Kidney (tissue), 22 donors: ENCODE measurements at places on chromosomes 11 and 22. TPM values are rescaled to one million over a fixed set of nuclear protein-coding genes. Genes with fewer than 3 reads are reported as not detected.

DNA sequence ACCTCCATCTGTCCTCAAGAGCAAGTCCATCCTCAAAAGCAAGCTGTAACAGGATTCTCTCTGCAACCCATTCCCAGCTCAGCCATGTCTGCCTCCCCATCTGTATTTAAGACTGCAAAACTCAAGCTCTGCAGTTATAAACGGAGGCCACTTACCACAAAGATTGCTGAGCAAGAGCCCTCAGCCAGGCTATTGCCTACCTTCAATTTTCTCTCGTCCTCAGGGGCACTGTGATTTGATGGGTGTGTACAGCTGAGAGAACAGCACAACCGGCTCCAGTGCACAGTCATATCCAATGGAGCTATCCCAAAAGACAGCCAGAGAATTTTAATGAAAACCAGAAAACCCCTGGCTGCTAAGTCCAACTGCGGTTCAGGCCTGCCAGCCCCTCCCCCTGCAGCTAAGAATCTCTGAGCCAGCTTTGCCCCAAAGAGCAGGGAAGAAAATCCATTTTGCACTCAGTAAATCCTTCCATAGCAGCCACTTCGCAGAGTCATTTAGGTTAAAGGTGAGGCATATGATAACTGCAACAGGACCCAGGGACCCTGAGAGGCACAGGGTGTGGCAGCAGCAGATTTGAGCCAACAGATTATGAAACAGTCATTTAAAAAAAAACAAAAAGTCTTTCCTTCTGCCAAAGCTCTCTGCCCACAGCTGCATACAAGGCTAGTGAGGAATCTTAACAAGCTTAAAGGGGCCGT, 37.6 kb downstream of the RAB30 start:
- no peaks in the 10 kb centered on the region for H3K36me3 ChIP-seq
- H3K27me3 ChIP-seq = no peaks in the 10 kb centered on the region
- H3K4me3 ChIP-seq = no peak overlapping the region
- DNase-seq = no peak
- no peak overlapping the region for H3K27ac ChIP-seq
- no peaks in the 10 kb centered on the region for H3K4me1 ChIP-seq

OR10G4 gene
- not detected for total RNA-seq

- no peak overlapping the region for H3K4me3 ChIP-seq
- H3K36me3 ChIP-seq = no peaks in the 10 kb centered on the region
- H3K4me1 ChIP-seq = no peaks in the 10 kb centered on the region
- no peaks in the 10 kb centered on the region for H3K27me3 ChIP-seq
- no peak overlapping the region for H3K27ac ChIP-seq
Measured at GRCh38 chr11:19735157-19735908, 22.7 kb downstream of the NAV2 start.

GRCh38 chr11:103619480-103619879, 417.0 kb upstream of the DDI1 start:
- no peak for DNase-seq
- H3K4me3 ChIP-seq = no peak overlapping the region
- H3K27me3 ChIP-seq = no peaks in the 10 kb centered on the region
- no peak overlapping the region for H3K27ac ChIP-seq

GRCh38 chr22:38481871-38482332, 14.0 kb downstream of the KDELR3 start:
- H3K27me3 ChIP-seq = no peaks in the 10 kb centered on the region
- H3K27ac ChIP-seq = no peak overlapping the region
- no peak overlapping the region for H3K4me3 ChIP-seq
- DNase-seq = peak; percentile 61

DNA sequence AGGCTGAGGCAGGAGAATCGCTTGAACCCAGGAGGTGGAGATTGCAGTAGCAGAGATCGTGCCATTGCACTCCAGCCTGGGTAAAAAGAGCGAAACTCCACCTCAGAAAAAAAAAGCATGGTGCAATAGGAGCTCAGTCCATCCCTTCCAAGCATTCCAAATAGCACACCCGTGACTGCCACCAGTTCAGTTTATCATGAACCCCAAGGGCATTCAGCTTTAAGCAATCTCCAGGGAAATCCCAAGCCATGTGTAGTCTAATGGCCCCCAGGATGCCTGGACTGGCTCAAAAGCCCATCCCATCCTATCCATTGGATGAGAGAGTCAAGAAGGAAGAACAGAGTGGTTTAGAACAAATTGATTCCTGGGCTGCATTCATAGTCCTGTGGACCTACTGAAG, 16.2 kb downstream of the MICAL3 start:
- H3K27me3 ChIP-seq = no peaks in the 10 kb centered on the region
- H3K27ac ChIP-seq = no peak overlapping the region
- no peak overlapping the region for H3K4me3 ChIP-seq
- H3K36me3 ChIP-seq = no peaks in the 10 kb centered on the region
- no peaks in the 10 kb centered on the region for H3K4me1 ChIP-seq

- peaks cover 6% of the 10 kb centered on the region for H3K27me3 ChIP-seq
- H3K27ac ChIP-seq = no peak overlapping the region
- H3K4me3 ChIP-seq = no peak overlapping the region
- H3K4me1 ChIP-seq = no peaks in the 10 kb centered on the region
- DNase-seq = no peak
Measured at GRCh38 chr11:114228435-114229411, 67.5 kb upstream of the NNMT start.

DNA sequence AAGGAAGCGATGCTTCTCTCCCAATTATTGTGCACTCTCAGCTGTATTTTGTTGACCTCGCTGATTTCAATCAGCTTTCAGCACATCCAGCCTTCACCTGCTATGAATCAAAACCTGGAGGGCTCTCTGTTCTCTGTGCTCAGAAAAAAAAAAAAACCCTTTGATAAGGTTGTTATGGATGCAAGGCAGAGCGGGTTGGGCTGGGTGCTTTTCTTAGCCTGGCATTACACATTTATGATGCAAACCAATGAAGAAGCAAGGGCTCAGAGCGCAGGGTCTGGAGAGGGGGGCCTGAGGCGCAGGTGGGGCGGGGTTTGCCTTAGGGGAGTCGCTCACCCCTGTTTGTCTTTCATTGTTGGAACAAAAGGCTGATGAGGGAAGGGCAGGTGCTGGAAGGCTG, 86.0 kb upstream of the CADM1 start:
- no peak overlapping the region for H3K4me3 ChIP-seq
- H3K36me3 ChIP-seq = no peaks in the 10 kb centered on the region
- no peak for DNase-seq

- DNase-seq = no peak
- peaks cover 11% of the 10 kb centered on the region for H3K4me1 ChIP-seq
- H3K27ac ChIP-seq = no peak overlapping the region
- no peak overlapping the region for H3K4me3 ChIP-seq
Measured at GRCh38 chr11:117510646-117511045, 183.0 kb downstream of the CEP164 start.

SYT7 gene
- total RNA-seq = 5.7 TPM

GRCh38 chr22:49712195-49712791, 115.4 kb downstream of the BRD1 start:
- no peaks in the 10 kb centered on the region for H3K27me3 ChIP-seq
- no peaks in the 10 kb centered on the region for H3K36me3 ChIP-seq
- H3K4me3 ChIP-seq = no peak overlapping the region
- no peak overlapping the region for H3K27ac ChIP-seq
- no peaks in the 10 kb centered on the region for H3K4me1 ChIP-seq

- H3K27me3 ChIP-seq = no peaks in the 10 kb centered on the region
- no peak overlapping the region for H3K27ac ChIP-seq
- no peak for DNase-seq
- no peaks in the 10 kb centered on the region for H3K4me1 ChIP-seq
Measured at GRCh38 chr11:101428918-101429317, 154.9 kb downstream of the TRPC6 start.

- no peaks in the 10 kb centered on the region for H3K27me3 ChIP-seq
- no peak overlapping the region for H3K27ac ChIP-seq
- no peaks in the 10 kb centered on the region for H3K36me3 ChIP-seq
- no peak overlapping the region for H3K4me3 ChIP-seq
- no peaks in the 10 kb centered on the region for H3K4me1 ChIP-seq
Measured at GRCh38 chr11:61611309-61611708, 30.4 kb upstream of the SYT7 start.

DNA sequence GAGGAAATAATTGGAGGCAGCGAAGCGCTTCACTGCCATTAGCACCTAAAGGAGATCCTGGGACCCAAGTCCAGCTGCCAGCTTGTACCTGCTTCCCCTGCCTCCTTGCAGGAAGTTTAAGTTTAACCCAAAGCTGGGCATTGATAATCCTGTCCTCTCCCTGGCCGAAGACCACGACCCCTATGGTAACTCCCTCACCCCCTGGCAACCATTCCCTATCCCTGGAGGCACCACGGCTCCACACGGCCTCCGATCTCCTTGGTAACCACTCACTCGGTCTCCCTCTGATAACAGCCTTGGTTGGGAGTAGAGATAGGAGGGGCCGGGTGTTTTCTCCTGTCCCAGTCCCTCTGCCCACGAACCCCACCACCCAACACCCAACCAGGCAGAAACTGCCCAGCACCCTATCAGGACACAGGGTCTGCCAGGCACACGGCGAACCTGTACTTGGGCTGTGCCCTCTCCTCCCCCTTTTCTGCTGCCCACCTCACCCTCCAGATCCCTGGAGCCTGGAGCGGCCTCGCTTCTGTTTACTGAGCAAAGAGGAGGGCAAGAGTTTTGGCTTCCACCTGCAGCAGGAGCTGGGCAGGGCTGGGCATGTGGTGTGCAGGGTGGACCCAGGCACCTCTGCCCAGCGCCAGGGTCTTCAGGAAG, 833 bp downstream of the NHERF4 start:
- no peaks in the 10 kb centered on the region for H3K27me3 ChIP-seq
- H3K4me1 ChIP-seq = no peaks in the 10 kb centered on the region
- H3K36me3 ChIP-seq = no peaks in the 10 kb centered on the region
- no peak overlapping the region for H3K27ac ChIP-seq
- peak overlapping the region; percentile 75 for H3K4me3 ChIP-seq

GRCh38 chr22:50318356-50318697, 8.5 kb downstream of the DENND6B start:
- H3K4me3 ChIP-seq = no peak overlapping the region
- H3K27me3 ChIP-seq = no peaks in the 10 kb centered on the region
- H3K27ac ChIP-seq = no peak overlapping the region
- H3K36me3 ChIP-seq = no peaks in the 10 kb centered on the region
- H3K4me1 ChIP-seq = no peaks in the 10 kb centered on the region
- DNase-seq = no peak

DEUP1 gene
- total RNA-seq = 0.57 TPM

- no peaks in the 10 kb centered on the region for H3K27me3 ChIP-seq
- DNase-seq = no peak
- no peaks in the 10 kb centered on the region for H3K36me3 ChIP-seq
- peak overlapping the region; percentile 60 for H3K4me3 ChIP-seq
Measured at GRCh38 chr11:64185175-64185692, 737 bp upstream of the STIP1 start.

GRCh38 chr11:79220171-79220570, 220.7 kb downstream of the TENM4 start:
- no peak overlapping the region for H3K4me3 ChIP-seq
- no peaks in the 10 kb centered on the region for H3K4me1 ChIP-seq
- no peak overlapping the region for H3K27ac ChIP-seq
- no peak for DNase-seq
- H3K36me3 ChIP-seq = no peaks in the 10 kb centered on the region

GALNT18 gene
- 42.1 TPM for total RNA-seq

DNA sequence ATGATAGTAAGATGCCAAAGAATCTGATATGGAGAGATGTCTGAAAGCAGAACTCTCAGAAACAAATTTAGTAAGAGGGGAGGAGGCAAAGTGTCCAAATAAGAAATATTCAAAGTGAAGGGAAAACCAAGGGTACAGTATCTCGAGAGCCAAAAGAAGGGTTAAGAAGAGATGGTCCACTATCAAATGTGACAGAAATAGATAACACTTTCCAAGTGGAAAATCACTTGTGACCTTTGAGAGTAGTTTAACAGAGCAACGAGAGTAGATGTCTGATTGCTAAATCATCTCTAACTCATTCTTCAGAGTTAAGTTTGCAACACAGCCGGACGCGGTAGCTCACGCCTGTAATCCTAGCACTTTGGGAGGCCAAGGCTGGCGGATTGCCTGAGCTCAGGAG, 4.3 kb upstream of the BUD13 start:
- no peak for DNase-seq
- H3K4me1 ChIP-seq = no peaks in the 10 kb centered on the region
- H3K36me3 ChIP-seq = peaks cover 19% of the 10 kb centered on the region
- H3K27ac ChIP-seq = no peak overlapping the region
- H3K4me3 ChIP-seq = no peak overlapping the region

OR8G1 gene
- not detected for total RNA-seq

GRCh38 chr11:63444160-63444559, 46.8 kb downstream of the PLAAT5 start:
- no peak overlapping the region for H3K4me3 ChIP-seq
- H3K4me1 ChIP-seq = no peaks in the 10 kb centered on the region
- no peak overlapping the region for H3K27ac ChIP-seq
- no peaks in the 10 kb centered on the region for H3K36me3 ChIP-seq
- DNase-seq = no peak

OR4D5 gene
- not detected for total RNA-seq

OR2D2 gene
- 0.60 TPM for total RNA-seq

GRCh38 chr11:5242208-5242607, 7.4 kb downstream of the HBG1 start:
- H3K27ac ChIP-seq = no peak overlapping the region
- DNase-seq = no peak
- no peak overlapping the region for H3K4me3 ChIP-seq
- no peaks in the 10 kb centered on the region for H3K36me3 ChIP-seq
- no peaks in the 10 kb centered on the region for H3K4me1 ChIP-seq

C11orf71 gene
- total RNA-seq = 12.3 TPM

GRCh38 chr11:45805305-45806071, 539 bp downstream of the SLC35C1 start:
- H3K4me1 ChIP-seq = peaks cover 9% of the 10 kb centered on the region
- peak overlapping the region; percentile 83 for H3K27ac ChIP-seq
- peaks cover 5% of the 10 kb centered on the region for H3K36me3 ChIP-seq
- no peaks in the 10 kb centered on the region for H3K27me3 ChIP-seq
- H3K4me3 ChIP-seq = peak overlapping the region; percentile 65
- peak; percentile 68 for DNase-seq

GPR83 gene
- 0.28 TPM for total RNA-seq

CNTN5 gene
- total RNA-seq = 0.66 TPM

GRCh38 chr11:67416416-67417335, 1.2 kb downstream of the CARNS1 start:
- H3K36me3 ChIP-seq = no peaks in the 10 kb centered on the region
- H3K4me3 ChIP-seq = no peak overlapping the region
- no peaks in the 10 kb centered on the region for H3K27me3 ChIP-seq
- DNase-seq = no peak
- no peaks in the 10 kb centered on the region for H3K4me1 ChIP-seq

- no peaks in the 10 kb centered on the region for H3K36me3 ChIP-seq
- no peak overlapping the region for H3K27ac ChIP-seq
- no peaks in the 10 kb centered on the region for H3K27me3 ChIP-seq
- no peak for DNase-seq
- no peak overlapping the region for H3K4me3 ChIP-seq
Measured at GRCh38 chr11:80592546-80592945, 1151.7 kb upstream of the TENM4 start.

GRCh38 chr11:78583889-78584288, 9.2 kb upstream of the NARS2 start:
- no peaks in the 10 kb centered on the region for H3K27me3 ChIP-seq
- DNase-seq = no peak
- H3K4me3 ChIP-seq = no peak overlapping the region
- no peaks in the 10 kb centered on the region for H3K4me1 ChIP-seq
- H3K27ac ChIP-seq = no peak overlapping the region

GRCh38 chr11:94791216-94791889, 23.2 kb downstream of the AMOTL1 start:
- DNase-seq = no peak
- no peak overlapping the region for H3K27ac ChIP-seq
- H3K4me1 ChIP-seq = peaks cover 8% of the 10 kb centered on the region

C11orf52 gene
- total RNA-seq = 27.8 TPM

- H3K4me3 ChIP-seq = no peak overlapping the region
- H3K27me3 ChIP-seq = no peaks in the 10 kb centered on the region
- DNase-seq = no peak
- H3K4me1 ChIP-seq = no peaks in the 10 kb centered on the region
Measured at GRCh38 chr11:81303038-81303664, 1430.5 kb downstream of the FAM181B start.
